ENCODE measurements at places on chromosomes 11 and 22.

DNA sequence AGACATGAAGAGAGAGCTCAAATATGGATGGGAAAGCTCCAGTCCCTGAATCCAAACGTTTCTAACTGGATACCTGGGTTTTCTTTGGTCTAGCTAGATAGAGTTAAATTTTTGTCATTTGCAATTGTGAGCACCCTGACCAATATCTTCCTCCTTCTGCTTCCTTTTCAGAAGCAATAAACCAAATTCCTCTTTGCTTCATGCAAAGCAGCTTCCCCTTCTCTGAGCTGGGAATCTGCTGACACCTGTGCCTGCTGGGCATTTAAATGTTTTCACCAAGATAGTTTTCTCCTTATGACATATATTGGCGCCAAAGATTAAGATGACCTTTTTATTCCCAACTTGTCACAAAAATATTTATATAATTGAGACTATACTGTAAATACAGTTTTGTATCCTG, 27.9 kb upstream of the PAK1 start:
- no peak for DNase-seq

DNA sequence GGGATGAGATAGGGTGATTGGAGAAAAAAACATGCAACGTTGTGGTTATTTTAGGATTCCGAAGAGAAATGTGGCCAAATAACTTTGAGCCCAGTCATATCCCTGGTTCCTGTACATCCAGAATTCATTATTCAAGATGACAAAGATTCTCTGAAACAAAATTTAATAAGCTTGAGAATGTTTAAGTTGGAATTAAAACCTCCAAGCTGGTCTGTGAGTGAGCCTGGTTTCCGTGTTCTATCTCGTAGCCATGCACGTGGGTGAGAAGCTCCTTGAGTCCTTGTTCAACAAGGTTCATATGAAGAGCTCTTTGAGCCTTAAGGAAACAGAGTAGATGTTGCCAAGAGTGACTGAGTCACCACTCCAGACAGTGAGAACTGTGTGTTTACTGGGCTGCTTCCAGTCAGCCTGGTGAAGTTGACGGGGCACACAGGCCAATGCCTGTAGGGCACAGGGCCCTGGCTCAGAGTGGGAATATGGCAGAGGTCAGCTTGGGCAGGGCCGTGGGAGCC, 206.5 kb downstream of the NAV2 start:
- DNase-seq: peak; percentile 98

DNA sequence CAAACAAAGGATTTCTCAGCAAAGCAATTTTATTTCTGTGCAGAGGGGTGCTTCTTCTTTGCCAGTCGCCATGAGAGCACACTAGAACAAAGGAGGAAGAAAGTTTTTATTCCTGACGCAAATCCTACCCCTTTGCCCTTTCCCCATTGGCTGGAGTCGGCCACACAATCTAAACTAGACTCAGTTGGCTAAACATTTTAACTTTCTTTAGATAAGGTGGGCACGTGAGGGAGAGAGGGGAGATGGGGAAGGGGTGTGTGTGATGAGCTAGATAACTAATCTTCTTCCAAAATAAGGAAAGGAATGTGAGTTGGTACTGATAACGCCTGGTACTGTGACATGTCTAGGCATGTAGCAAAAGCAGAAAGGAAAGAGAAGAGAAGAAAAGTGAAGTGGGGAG, 626 bp downstream of the TRIM22 start:
- DNase-seq: no peak

- no peak for DNase-seq
Measured at GRCh38 chr11:94738746-94739145, 29.4 kb upstream of the AMOTL1 start.

- DNase-seq: peak; percentile 20
Measured at GRCh38 chr11:65442842-65443331, 20.3 kb downstream of the NEAT1 start.

DNA sequence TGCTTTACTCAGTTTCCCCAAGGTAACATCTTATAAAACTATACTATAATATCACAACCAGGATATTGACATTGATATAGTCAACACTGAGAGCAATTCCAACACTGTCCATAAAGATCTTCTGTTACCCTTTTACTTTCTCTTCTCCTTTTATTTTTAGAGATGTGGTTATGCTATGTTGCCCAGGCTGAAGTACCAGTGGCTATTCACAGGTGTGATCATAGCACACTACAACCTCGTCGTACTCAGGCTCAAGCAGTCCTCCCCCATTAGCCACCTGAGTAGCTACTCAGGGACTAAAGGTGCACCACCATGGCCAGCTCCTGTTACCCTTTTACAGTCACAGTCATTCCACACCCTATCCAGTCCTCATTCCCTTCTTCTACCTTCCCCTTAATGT, 119.7 kb downstream of the CWF19L2 start:
- DNase-seq: no peak

- DNase-seq: no peak
Measured at GRCh38 chr11:10778217-10778970, 27.3 kb downstream of the CTR9 start.

GRCh38 chr11:38330578-38330977, 1732.5 kb upstream of the RAG2 start:
- DNase-seq: no peak

DNA sequence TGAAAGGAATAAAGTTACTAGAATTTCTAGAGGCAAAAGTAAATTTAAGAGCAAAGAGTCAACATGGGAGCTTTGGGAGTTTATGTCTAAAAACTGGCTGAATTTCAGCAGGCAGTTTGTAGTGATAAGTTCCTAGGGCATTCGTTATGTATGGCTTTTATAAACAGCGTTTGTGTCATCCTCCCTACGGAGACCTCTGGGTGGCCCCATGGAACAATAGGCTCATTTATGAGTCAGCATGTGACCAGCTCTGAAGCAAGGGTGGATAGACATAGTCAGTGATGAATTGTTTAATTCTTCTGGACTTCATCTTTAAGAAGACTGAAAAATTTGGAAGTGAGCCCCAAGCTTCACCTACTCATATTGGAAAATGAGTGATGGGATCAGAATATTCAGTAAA, 37.1 kb downstream of the SVIP start:
- peak; percentile 21 for DNase-seq

- no peak for DNase-seq
Measured at GRCh38 chr11:35539256-35539655, 13.8 kb upstream of the PAMR1 start.

DNA sequence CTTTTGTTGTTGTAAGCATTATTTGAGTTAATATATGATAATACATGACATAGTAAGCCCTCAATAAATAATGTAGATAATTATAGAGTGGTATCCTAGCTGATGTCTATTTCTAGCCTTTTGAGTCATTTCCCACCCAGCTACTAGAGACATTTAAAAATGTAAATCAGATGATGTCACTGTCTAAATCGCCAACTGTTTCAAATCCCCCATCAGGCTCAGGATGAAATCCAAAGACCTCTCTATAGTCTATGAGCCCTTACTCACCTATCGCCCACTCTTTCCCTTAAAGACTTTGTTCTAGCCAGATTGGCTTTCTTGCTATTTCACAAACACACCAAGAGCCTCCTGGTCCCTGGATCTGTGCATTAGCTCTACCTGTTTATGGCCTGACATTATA, 135.4 kb upstream of the PLET1 start:
- no peak for DNase-seq

DNA sequence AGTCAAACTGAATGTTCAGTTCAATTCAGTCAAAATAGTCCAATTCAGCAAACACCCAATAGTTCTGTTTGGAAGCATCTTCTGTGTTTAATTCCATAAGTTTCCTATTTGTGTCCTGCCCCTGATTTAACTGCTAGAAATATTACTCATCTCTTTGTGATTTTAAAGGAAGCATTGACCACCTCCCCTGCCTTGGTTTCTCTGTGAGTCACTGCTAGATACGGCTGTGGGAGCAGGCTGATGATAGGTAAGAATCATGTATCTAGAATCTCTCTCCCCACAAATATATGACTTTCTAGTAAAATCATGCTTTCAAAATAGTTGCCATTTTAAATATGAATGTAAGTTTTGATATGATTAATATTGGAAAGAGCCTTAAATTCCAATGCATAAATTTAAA, 888.5 kb downstream of the NTM start:
- DNase-seq: no peak

DNA sequence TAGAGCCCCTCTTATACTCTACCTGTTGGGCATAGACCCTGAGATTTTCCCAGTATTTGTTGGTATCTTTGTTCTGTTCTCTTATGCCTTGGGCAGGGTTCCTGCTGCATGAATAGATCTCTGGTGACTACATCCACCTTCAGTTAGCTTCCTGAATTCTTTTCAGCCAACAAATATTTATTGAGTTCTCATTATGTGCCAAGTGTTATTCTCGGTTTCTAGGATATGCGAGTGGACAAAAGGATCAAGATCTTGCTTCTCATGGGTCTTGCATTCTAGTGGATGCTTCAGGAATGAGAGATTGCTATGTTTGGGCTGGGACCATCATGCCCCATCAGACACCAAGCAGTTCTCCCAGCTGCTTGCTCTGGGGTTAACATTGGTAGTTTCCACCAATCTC, 340.0 kb downstream of the METTL15 start:
- no peak for DNase-seq

DNA sequence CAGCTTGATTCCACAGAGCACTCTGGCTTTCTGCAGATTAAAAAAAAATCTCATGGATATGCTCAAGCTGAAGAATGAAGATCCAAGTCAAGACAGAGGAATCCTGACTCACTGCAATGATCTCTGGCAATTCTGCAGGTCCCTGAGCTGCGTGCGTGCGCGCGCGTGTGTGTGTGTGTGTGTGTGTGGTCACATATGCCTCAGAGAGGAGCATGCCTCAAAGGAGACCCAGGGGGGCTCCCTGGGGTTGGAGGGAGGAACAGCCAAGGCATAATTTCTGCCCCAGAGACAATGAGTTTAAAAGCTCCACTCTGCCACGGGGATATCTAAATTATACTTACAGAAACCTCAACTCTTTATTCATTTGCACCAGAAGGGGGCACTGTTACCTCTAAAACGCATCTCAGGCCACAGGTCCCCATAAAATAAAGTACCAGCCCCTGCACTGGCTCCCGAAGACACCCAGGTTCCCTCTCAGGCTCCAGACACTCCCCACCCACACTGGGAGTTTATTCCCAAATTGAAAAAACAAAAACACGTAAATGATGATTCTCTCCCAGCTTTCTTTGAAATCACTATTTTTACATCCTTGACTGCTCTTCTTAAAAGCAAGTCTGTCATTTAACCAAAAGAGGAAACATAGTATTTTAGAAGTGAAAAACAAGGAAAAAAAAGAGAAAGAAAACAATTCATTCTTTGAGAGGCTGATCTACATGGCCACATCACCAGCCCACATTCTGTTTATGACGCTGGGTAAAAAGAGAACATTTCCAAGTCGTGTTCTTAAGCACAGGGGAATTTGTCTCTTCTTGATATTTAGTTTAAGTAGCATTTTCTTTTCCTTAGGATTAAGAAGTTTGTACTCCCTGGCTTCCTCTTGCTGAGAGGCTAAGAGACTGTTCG, 401.0 kb downstream of the LARGE1 start:
- no peak for DNase-seq

DNA sequence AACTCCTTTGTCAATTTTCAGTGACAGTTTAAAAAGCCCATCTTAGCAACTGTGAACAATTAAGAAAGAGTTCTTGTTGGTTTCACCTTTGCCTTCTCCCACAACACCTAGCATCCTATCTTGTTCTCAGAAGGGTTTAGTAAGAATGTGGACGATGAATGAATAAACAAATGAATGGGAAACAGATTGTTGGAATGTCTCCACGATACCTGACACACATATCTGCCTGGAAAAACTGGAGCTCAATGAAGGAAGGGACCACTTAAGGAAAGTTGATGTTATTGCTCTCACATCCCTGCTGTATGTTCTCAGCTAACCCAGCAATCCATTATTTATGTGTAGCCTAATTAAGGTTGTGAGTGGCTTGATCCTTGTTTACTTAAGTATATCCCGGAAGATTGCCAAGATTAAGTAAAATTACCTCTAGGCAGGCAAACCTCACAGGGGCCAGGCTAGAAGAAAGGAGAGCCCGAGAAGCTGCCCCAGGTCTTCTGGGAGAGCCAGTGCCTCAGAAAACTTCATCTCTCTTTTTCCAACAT, 286.4 kb downstream of the NXPE2 start:
- DNase-seq: no peak

GRCh38 chr11:133833898-133834681, 11.2 kb downstream of the SPATA19 start:
- no peak for DNase-seq

DNA sequence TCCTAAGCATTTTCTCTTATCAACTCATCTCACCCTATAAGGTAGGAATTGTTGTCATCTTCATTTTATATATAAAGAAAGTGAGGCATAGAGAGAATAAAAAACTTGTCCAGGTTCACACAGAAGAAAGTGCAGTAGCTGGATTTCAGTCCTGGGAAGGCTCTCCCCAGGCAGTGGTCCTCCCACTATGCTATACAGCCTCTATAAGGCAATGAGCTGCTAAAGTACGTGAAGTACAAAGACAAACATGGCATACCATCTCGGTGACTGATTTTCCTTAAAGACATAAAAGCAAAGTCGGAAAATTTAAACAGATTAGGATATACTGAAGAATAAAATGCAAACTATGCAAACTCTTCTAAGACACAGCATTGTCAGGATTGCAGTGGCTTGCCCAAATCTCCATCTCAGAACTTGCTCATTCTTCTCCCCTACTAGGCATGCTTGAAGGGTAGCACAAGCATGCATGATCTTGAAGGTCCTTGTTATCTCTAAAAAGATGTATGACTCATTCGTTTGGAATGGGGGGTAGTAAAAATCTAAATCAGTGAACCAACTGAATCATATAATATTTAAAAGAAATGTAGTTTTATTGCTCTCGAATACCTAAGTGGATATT, 97.8 kb upstream of the CSNK2A3 start:
- no peak for DNase-seq

GRCh38 chr11:22657101-22657694, 9.2 kb upstream of the GAS2 start:
- DNase-seq: no peak

DNA sequence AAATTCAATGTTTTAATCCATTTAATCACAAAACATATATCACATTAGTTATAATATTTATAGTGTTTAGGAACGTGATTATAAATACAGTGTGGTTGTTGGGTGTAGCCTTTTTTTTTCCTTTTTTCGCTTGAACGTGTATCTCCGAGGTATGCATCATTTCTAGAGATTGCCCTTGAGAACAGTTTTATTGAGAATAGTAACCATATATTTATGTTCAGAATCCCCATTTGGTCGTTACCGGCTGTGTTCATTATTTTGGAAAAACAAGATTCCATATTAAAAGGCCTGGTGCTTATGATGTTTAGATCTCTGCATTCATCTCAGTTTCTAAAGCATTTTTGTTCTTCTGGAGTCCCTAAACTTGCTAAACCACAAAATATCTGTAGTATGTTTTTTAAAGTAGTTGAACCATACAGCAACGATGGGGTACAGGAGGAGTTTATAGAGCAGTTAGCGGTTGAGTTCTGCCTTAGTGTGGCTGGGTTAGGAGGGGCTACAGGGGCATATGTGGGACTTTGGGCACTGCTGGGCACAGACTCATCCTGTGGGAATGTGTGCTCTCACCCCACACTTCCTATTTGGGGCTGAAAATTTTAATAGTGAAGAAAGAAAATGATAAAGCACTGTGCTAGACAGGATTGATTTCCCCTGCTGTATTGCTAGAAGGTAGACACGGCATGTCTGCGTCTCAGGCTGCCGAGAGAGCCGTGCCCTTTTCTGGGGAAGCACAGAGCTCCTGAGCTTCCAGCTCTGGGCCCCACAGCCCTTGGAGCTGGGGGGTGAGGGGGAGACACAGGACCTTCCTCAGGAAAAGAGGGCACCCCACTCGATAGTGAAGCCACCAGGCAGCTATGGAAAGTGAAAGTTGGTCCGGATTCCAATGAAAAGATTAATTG, 81.5 kb upstream of the PPARA start:
- peak; percentile 75 for DNase-seq
